ENCODE measurements at places on chromosomes 1 and 21. TPM values are rescaled to one million over a fixed set of nuclear protein-coding genes. Genes with fewer than 3 reads are reported as not detected.

DNA sequence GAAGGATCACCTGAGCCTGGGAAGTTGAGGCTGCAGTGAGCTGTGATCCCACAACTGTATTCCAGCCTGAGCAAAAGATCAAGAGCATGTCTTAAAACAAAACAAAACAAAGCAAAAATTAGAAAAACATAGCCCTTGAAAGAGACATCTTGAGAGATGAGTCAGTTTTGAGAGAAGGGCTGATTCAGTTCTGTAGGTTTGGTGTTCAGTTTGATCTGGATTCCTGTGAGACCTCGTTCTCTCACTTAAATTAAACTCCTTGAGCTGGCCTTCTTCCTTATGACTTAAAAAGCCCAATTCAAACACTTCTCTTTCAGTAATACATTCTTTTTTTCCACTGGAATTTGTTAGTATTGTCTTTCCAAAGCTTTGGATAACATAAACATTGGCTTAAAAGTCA is 164.2 kb downstream of the NRIP1 start:
- DNase-seq: no peak

GRCh38 chr1:173122344-173122935 is 71.7 kb upstream of the TNFSF18 start:
- DNase-seq: no peak

DNA sequence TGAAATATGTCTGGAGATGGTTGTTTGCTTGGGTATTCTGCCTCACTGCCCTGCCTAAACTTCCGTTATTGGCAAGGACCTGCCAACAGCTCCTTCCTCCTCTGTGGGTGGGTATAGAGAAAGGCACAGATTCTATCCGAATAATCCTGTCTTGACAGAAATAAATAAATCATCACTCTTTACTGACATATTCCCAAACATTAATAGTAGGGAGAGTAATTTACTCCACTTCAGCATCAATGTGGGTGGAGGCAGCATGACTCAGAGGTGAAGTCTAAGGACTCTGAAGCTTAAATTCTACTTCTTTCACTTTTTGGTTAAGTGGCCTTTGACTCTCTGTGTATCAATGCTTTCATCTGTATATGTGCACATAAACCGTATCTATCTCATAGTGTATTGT is 2.9 kb downstream of the CD84 start:
- DNase-seq: no peak

- DNase-seq: no peak
These were observed 13.5 kb upstream of the HJV start for GRCh38 chr1:146035048-146035423.

DNA sequence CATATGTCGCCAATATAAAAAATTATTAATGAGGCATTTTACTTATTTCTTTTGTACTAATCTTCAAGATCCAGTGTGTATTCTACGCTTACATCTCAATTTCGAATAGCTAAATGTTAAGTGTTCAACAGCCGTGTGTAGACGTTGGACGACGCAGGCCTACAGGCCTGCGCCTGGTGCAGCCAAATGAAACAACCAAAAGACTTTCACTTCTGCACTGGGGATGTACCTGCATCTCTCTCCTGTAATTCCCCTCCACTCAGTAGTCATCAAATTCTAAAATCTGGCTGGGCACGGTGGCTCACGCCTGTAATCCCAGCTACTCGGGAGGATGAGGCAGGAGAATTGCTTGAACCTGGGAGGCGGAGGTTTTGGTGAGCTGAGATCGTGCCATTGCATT is 76.8 kb upstream of the HNRNPU start:
- no peak for DNase-seq

- DNase-seq: no peak
These were observed 232.9 kb downstream of the SMYD3 start for GRCh38 chr1:246274186-246274585.

GPR25 gene
- not detected for total RNA-seq

DNA sequence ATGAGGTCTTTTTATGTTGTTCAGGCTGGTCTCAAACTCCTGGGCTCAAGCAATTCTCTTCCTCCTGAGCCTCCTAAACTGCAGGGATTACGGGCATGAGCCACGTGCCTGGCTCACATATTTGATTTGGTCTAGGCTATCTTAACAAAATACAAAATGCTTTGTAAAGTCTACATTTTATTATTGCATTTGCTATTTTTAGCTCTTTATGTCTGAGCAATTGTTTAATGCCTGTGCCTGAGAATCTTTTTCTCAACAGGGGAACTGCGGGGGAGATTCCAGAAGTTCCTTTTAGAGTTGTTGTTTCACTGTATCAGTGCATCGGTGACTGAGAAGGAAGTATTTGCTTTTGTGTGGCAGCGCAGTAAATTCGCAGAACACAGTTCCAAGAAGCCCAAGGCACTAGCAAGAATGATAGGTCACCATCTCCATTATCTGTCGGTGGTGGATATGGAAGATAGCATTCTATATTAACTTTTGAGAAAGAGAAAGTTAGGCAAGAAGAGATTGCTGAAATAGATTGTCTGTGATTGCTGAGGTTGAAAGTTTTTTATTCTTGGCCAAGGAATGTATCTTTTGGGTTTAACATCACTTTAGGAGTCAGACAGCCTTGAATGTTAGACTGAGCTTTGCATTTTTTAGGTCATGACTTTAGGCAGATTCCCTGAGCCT is 167.3 kb downstream of the PDE4B start:
- DNase-seq: no peak

- no peak for DNase-seq
These were observed 47.0 kb upstream of the SDC3 start for GRCh38 chr1:30955448-30956015.

- DNase-seq: no peak
These were observed 2.1 kb downstream of the C8B start for GRCh38 chr1:56963667-56964066.

GRCh38 chr1:58721247-58721820 is 21.5 kb upstream of the MYSM1 start:
- no peak for DNase-seq

GRCh38 chr1:43253876-43254275 is 15.9 kb upstream of the TMEM125 start:
- DNase-seq: no peak

SPOCD1 gene
- 3.4 TPM for total RNA-seq

- DNase-seq: peak; percentile 10
These were observed 26.6 kb downstream of the POFUT2 start for GRCh38 chr21:45261093-45261492.

DNA sequence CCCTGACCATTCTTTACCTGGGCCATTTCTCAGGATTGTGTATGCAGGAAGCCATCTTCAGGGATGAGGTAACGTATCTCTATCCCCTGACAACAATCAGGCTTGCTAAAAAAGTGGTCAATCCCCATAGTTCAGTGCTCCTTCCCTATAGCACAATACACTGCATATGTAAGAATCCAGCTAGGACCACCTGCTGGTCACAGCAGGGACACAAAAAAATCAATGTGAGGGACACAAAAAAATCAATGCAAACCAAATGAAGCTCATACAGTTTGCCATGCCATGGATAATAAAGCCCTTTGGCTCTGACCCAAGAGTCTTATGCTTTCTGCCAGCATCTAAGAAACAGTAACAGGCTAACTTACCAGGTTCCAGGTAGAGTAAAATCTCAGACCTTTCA is 16.3 kb downstream of the ACBD6 start:
- DNase-seq: no peak

DNA sequence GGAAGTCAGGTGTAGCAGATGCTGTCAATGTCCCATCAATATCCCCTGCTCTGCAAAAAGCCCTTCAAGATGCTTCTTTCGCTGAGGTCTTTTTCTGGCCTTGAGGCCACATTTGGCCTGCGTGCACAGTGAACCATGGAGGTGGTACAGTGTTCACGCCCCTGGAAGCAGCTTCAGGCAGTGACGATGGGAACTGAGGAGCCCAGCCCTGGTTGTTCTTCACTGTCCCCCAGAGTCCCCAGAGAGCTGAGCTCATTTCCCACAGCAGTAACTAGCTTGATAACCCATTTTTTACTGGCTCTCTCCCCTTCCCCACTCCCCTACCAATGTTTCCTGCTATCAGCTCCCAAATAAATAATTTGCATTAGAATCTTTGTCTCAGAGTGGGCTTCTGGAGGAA is 76.5 kb downstream of the OLIG1 start:
- no peak for DNase-seq

DNA sequence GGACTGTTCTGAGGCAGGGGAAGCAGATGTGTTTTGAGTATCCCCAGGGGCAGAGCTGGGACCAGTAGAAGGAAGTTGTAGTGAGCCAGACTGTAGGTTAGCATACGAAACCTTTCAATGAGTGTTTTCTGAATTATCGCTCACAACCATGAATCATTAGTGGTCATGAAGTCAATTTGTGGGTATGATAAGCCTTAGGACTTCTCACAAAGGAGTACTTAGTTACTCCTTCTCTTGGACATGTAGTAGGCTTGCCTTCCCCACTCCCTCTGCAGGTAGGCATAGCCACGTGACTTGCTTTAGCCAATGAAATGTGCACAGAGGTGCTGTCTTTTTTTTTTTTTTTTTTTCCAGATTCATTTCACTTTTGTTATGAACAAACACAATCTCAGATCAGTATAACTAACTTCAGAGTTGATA is 23.9 kb upstream of the FAAH start:
- DNase-seq: no peak

CA6 gene
- total RNA-seq: not detected

NSUN4 gene
- 31.4 TPM for total RNA-seq

- DNase-seq: no peak
These were observed 8.8 kb downstream of the ETV3L start for GRCh38 chr1:157090771-157091170.

DNA sequence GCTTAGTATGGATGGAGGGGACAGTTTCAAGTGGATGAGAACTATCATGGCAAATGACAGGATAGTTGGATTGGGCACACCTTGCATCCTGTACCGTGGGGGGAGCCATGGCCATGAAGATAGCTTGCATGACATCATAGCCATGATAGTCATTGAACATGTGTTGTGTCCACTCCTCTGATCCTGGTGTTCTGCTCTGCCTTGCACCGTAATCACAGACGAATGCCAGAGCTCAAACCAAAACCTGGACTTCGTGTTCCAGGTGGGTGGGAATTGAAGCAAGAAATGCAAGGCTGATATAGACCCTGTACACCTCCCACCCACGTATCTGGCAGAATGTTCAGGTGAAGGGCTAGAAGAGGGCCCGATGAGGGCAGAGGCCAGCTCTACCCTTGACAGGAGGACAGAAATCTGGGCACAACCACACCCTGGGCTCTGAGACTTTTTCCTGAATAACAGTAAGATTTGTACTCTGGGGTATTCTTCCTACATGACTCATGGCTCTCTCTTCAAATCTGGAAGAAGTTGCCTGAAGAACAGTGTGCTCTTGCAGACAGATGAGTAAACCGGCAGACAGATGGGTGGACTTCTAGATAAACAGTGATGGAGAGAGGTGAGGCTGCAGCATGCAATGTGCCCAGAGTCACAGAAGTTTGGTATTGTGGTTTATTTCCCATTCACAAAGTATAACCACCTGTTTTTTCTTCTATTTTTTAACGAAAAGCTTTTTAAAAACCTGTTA is 45.0 kb downstream of the KCNJ6 start:
- no peak for DNase-seq

DNA sequence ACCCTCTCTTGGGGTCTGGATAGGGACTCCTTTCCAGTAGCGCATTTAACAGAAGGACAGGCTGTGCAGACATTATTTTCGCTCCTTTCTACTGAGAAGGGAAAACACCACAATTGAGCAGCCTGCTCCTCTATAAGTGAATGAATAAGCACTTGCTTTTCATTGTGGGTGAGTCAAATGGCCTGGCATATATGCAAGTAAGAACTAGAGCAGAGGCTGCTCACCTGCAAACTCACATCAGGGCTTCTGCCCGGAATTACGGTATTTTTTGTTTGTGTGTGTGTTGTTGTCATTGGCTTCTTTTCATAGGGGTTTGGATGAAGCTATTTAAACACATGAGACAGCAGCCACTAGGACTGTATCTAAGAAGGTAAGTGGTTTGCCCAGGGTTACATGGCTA is 200.1 kb upstream of the CAMK1G start:
- no peak for DNase-seq

DNA sequence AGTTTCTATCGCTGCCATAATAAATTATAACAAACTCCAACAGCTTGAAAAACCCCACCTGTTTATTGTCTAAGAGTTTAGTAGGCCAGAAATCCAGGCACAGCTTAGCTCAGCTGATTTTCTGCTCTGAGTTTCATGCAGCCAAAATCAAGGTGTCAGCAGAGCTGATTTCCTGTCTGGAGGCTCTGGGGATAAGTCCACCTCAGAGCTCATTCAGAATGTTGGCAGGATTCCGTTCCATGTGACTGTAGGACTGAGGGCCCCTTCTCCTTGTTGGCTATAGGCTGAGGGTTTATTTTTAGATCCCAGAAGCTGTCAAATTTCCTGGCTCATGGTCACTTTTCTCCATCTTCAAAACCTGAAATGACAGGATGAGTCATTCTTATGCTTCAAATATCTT is 91.6 kb upstream of the CHODL start:
- DNase-seq: no peak

KRTAP13-2 gene
- not detected for total RNA-seq

CD101 gene
- 6.1 TPM for total RNA-seq

C1orf21 gene
- total RNA-seq: 52.5 TPM

DNA sequence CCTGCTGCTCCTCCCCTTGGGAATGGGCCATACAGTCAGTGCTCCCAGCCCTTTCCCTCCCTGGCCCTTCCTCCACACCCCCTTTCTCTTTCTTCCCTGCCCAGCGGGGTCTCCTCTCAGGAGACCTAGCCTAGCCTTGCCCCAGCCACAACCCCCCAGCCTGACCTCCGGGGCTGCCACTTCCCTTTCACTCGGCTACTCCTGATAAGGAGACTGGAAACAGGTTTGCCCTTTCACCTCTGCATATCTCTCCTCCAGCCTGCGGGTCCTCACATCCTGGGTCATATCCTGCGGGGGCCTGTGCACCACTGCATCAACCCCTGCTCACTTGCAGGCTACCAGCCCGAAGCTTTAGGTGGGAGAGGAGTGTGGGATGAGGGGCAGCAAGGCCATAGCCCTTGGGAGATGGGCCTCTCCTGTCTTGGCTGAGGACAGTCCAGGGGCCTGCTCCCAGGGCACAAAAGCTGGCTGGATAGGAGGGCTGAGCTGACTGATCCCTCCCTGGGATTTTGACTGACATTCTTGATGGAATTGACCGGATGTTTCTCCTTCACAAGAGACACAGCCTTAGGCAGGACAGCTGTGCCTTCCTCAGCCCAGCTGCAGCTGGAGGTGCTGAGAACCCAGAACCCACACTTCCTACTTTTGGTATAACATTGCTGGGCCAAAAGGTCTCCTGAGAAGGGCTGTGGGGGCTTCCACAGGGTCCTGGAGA is 19.2 kb upstream of the ALX3 start:
- DNase-seq: no peak

GRCh38 chr1:107357376-107357775 is 216.5 kb downstream of the NTNG1 start:
- DNase-seq: no peak

- DNase-seq: no peak
These were observed 49.8 kb upstream of the FBXO28 start for GRCh38 chr1:224064150-224064549.

AQP10 gene
- total RNA-seq: not detected

DNA sequence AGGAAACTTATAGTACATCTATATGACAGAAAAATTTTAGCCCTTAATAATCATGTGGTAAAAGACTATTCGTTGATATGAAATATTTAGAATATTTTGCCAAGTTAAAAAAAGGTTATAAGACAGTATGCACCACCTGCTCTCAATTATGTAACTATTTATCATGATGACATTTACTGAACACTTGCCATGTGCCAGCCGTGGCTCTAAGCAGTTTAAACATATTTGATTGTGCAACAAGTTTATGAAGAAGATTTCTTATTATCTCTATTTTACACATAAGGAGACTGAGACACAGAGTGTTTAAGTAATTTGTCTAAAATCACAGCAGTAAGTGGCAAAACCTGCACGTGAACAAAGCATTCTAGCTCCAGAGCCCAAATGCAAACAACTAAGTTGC is 199.3 kb upstream of the JUN start:
- DNase-seq: no peak

GRCh38 chr21:37384416-37384815 is 17.8 kb downstream of the DYRK1A start:
- DNase-seq: no peak
